ENCODE measurements at places on chromosomes 16 and 17.

- DNase-seq = no peak
These were observed 2.6 kb downstream of the LRRC75A start for GRCh38 chr17:16489431-16489830.

DNA sequence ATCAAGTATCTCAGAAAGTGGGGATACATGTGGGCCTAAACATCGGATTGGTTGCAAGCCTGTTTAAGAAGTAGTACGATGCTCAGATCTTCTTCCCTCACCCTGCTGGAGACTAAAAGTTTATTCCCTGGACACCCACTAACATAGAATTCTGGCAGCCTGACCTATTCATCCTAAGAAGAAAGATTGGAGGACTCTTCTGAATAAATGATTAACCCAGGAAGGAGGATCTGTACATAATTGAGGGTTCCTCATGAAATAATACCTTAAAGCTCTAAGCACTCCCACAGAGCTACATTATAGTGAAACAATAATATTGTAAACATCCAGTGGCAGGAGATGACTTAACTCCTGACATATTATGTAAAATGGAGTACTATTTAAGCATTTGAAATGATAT lies 111.7 kb downstream of the NLK start:
- DNase-seq = no peak

- DNase-seq = no peak
These were observed 3.9 kb downstream of the PAQR4 start for GRCh38 chr16:2973093-2973492.

DNA sequence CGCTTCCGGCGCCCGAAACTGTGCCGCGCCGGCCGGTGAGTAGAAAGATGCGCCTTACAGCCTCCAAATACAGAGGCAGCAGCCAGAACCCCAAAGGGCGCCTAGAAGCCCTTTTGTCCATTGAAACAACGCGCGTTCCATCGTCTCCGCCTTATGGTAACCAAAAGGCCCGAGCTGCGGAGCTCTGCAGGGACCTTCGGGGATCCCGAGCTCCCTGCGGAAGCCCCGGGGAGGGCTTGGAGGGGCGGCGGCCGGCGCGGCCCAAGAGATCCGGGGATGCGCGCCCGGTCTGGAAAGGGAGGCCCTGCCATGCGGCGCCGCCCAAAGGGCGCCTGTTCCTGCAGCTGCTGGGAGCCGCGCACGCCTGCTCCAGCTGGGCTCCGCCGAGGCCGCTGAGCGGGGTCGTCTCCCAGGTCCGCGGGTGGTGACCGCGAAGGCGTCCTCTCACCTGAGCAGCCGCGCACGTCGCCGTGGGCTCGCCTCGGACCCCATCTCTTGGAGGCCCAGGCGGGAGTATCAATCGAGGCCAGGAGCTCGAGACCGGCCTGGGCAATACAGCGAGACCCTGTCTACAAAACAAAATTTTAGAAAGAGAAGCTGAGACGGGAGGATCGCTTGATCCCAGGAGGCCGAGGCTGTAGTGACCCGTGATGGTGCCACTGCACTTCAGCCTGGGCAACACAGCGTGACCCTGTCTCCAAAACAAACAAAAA lies 742 bp upstream of the FBXO31 start:
- DNase-seq = peak; percentile 65

GRCh38 chr16:71961066-71962039 lies 38.8 kb downstream of the PKD1L3 start:
- peak; percentile 88 for DNase-seq

- DNase-seq = no peak
These were observed 50.8 kb upstream of the CDR2 start for GRCh38 chr16:22425036-22425801.

DNA sequence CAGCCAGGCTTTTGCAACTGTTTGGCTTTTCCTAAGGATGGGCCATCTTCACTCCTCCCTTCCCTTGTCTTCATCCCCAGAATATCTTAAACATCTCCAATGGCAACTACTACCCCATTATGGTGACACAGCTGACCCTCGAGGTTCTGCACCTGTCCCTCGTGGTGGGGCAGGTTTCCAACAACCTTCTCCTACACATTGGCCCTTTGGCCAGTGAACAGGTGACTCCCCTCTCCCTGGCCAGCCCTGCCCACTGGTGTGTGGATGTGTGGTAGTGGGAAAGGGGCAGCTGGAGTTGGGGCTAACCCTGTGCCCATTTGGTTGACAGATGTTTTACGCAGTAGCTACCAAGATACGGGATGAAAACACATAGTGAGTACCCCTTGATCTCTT lies 4.7 kb downstream of the TMEM106A start:
- no peak for DNase-seq

DNA sequence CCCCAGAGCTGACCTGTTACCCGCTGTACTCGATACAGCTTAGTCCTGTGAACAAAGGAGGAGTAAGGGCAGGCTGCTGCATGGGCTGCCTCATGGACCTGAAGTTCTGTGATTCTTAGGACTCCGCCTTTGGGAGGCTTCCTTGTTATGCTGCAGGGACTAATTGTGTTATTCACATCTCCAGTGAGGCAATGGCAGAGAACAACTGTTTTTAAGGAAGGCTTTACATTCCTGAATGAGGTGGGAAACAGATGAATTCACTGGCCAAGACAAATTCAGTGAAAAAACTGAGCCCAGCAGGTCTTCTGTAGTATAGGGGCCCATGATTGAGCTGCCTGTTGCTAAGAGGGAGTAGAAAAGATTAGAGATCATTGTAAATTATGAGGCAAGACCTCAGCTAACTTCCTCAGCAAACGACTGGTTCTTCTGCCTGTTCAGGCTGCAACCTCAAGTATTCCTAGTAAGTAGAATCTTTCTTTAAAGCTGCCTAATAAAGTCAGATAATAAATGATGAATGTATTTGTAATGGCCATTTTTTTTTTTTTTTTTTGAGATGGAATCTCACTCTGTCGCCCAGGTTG lies 26.3 kb downstream of the ADORA2B start:
- no peak for DNase-seq

DNA sequence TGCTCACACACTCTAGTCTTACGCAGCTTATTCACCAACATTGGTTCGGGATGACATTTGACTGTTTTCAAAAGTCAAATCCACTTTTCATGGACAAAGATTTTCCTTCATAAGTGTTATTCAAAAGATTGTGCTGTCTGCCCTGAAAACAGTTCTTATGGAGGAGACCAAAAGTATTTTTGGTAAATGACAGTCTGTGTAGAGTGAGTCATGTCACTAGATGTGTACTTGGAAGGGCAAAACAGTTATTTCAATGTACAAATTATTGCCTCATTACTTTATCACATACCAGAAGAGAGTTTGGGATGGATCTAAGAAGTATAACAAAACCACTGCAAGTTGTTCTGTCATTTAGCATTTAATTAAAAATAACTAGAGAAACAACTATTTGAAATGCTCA lies 265.6 kb downstream of the CDH13 start:
- DNase-seq = no peak

DNA sequence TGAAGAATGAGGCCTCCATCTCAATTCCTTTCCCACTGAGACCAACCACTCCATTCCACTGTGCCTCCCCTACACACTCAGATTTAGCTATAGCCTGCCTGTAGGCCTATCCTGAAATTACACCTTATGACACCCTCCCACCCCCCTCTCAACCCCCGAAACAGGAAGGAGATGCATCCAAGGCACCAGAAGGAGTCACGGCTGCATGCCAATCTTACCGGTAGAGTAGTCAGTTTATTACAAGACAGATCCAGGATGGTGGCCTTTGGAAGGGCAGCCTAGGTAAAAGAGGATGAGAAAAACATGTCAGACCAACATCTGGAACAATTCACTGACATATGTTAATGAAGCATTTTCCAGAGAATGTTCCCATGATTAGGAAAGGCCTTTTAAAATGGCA lies 2.6 kb downstream of the LRRC59 start:
- DNase-seq = no peak

DNA sequence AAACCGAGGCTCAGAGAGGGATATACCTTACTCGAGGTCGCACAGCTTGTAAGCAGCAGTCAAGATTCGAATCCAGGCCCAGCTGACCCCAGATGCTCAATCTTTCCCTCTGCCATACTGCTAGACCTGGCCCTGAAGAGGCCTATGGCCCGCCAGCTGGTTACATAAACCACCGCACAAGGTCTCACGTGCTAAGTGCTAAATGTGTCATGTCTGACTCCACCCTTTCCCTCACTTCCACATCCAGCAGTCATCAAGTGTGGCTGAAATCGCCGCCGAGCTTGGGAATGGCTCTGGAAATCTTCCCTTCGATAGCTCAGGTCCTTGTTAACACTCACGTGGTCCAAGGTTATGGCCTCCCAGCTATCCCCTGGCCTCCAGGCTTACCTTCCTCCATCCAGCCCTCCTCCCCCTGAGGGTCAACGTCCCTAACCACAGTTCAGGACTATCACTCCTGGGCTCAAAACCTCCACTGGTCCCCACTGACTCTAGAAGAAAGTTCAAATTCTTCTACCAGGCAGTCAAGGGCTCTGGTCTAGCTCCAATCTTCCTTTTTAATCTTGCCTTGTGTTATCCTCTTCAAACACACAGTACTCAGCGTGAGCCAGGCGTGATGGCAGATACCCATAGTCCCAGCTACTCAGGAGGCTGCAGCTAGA lies 3.5 kb downstream of the ZBTB4 start:
- DNase-seq = peak; percentile 77

DNA sequence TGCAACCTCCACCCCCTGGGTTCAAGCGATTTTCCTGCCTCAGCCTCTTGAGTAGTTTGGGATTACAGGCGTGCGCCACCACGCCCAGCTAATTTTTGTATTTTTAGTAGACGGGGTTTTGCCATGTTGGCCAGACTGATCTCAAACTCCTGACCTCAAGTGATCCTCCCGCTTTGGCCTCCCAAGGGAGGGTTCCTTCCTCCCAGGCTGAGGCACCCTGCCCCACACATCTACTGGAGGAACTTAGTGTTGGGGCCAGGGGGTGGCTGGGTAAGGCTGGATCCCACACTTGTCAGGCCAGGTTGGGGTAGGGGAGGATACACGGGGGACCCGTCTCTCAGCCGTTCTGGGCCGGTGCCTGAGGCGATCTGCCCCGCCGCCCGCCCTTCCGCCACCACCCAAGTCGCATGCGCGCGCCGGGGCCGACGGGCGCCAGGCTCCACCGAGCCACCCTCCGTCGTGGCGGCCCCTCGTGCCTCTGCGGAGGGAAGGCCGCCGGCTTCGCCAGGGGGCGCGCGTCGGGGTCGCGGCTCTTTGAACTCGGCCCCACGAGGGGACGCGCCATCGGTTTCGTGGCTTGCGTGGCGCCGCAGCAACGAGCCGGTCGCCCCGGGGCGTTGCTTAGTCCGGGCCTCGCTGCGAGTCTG lies 15.9 kb downstream of the GRB7 start:
- DNase-seq = peak; percentile 56

- DNase-seq = no peak
These were observed 1.0 kb upstream of the CCNF start for GRCh38 chr16:2428051-2428783.

DNA sequence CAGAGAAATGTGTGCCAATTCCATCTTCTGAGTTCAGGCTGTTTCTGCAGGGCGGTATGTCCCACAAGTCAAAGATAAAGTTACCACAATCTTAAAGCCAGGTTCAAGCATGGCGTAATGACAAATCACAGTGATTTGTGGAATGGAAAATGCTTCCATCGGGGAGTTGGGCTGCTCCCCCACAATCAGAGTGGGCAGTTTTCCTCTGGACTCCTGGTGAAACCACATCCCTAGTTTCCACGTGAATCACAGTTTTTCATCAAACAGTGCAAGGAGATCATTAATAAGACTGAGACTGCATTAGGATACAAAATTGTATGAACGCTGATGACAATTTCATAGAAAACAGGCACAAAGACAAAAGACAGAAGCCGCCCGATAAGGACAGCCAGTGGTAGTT lies 3.6 kb downstream of the LITAF start:
- no peak for DNase-seq

DNA sequence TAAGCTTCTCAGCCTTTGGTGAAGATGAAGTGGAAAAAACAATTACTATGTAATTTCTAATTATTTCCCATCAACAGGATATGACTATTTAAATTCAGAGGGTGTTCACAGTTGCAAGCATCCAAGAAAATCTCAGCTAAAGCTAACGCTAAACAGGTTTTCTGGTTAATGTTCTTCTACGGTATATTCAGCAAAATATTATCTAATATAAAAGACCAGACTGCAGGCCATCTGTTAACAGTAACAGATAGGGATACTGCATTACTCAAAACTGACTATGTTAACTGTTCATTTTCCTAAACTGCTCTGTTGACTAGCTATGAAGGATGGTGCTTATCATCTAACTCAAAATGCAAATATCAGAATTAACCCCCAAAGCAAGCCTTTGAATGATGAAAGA lies 32.8 kb downstream of the GLG1 start:
- DNase-seq = no peak

- DNase-seq = peak; percentile 5
These were observed 27.9 kb downstream of the SLFN12 start for GRCh38 chr17:35404360-35404759.

- no peak for DNase-seq
These were observed 4.0 kb upstream of the PHKG2 start for GRCh38 chr16:30744183-30744582.

DNA sequence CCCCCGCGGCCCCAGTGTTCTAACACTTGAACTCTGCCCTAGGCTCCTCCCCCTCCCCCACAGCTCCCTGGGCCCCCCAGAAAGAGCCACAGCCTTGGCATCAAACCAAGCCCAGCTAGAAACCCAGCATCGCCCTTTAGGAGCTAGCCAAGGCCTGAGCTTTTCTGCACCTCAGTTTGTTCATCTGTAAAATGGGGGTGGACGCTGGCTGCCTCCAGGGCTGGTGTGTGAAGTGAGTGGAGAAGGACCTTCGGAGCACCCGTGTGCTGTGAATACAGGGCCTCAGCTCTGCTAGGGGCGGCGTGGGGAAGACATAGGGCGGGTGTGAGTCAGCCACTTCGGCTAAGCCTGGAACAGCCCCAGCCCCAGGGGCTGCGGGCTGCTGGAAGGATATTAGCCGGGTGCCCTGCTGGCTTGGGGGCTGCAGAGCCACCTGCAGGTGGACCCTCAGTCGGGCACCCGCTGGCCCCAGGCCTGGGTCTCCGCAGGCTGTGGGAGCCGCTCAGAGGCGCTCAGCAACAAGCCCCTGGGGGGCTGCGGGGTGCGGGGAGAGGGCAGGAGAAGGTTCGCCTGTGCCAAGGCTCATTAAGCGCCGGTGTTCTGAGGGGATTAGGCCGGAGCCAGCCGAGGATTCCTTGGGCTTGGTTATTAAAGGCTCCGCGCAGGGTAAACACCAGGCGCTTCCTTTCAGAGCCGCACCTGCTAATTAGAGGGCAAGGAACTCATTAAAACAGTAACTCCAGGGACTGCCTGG lies 217.0 kb upstream of the CIBAR2 start:
- no peak for DNase-seq

- DNase-seq = no peak
These were observed 189.0 kb downstream of the ZFHX3 start for GRCh38 chr16:72858665-72859493.

DNA sequence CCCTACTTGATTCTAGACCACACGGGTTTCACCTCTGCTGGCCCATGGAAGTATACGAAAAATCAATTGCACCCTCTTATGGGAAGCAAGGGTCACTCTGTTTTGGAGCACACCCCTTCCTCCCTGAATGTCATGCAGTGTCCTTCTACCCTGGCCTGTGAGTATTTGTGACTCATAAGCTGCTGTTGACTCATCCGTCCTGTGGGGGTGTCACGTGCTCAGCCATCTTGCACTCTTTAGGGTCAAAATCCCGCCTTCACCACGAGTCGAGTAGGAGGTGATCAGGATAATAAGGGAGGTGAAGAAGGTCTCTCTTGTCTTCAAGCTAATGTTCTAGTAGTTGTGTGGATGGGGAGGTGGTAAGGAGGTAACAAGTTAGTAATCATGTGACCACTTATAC lies 341.0 kb upstream of the EEF2KMT start:
- no peak for DNase-seq

All from suppressor macrophage treated with lipopolysaccharide for 4 hours (primary cell).